HepG2 (cell line): ENCODE measurements at places on chromosomes 5 and 9.

GRCh38 chr5:59532979-59533729, 360.4 kb downstream of the PDE4D start:
- no peak for DNase-seq

DNA sequence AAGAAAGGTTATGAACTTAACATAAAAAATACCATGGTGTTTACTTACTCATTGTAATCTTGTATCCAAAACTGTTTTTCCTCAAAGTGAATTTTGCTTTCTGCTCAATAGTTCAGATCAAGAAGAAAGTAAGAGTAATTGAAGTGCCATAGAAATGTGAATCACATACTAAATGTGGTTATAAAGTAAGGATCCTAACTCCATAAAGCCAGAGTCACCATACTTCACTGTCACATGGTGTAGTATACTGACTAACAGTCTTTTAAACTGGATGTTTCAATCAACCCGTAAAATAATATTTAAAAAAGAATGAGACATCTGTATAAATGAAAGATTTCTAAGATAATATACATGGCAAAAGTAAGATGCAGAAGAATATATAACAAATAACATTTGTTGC, 72.1 kb downstream of the NIPBL start:
- no peak for DNase-seq

DNA sequence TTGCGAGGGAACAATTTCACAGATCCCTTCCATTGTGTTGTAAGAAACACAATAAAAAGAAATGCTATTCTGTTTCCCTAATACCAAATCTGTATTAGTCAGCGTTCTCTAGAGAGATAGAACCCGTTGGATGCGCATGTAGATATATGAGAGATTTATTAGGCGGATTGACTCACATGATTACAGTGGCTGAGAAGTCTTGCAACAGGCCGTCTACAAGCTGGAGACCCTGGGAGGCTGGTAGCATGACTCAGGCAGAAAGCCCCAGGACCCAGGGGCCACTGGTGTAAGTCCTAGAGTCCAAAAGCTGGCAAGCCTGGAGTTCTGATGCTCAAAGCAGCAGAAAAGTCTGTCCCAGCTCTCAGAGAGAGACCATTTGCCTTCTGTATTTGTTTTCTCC, 18.4 kb upstream of the IL17B start:
- no peak for DNase-seq

GRCh38 chr5:73292816-73293459, 119.9 kb downstream of the TMEM174 start:
- DNase-seq, result no peak

- no peak for DNase-seq
Observed at GRCh38 chr9:33042473-33042872, 17.4 kb downstream of the DNAJA1 start.
